ENCODE measurements at places on chromosomes 13 and 19. TPM values are rescaled to one million over a fixed set of nuclear protein-coding genes. Genes with fewer than 3 reads are reported as not detected.

DNA sequence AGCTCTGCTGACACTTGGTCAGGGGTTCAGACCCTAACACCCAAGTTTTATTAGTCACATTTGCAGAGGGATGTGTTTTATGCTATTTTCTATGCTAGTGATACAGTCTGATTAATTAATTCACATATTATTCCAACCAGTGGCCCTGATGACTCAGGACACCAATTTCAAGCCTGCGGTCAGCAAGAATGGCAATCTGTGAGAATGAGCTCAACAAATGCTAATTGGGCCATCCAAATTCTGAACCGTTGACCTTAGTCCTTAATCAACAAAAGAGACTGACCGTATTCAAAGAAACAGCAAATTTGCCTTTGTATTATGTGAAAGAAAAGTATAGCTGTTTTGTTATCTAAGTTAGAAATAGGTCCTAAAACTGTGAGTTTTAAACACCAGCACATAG is 9.6 kb upstream of the KL start:
- H3K4me1 ChIP-seq, result no peaks in the 10 kb centered on the region
- no peak overlapping the region for H3K4me3 ChIP-seq
- no peaks in the 10 kb centered on the region for H3K36me3 ChIP-seq
- H3K27ac ChIP-seq, result no peak overlapping the region
- DNase-seq, result no peak

DNA sequence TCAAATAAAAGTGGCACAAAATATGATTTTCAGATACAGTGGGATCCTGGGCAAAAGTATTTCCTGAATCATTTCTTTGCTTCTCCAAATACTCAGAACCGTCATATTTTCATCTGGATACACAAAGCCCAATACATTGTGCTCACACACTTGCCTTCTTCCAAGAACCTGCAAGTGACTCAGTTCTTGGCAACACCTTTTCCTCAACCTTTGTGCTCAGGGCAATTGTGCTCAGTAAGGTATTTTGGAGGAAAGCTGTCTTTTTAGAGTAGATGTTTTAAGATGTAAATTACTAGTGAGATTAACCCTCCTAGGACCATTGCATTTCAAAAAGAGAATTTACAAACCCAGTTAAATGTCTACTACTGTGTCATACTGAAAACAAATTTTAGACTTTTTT is 233.5 kb downstream of the EFNB2 start:
- H3K4me3 ChIP-seq, result no peak overlapping the region
- H3K27ac ChIP-seq, result no peak overlapping the region
- H3K36me3 ChIP-seq, result no peaks in the 10 kb centered on the region
- DNase-seq, result no peak
- no peaks in the 10 kb centered on the region for H3K4me1 ChIP-seq

DNA sequence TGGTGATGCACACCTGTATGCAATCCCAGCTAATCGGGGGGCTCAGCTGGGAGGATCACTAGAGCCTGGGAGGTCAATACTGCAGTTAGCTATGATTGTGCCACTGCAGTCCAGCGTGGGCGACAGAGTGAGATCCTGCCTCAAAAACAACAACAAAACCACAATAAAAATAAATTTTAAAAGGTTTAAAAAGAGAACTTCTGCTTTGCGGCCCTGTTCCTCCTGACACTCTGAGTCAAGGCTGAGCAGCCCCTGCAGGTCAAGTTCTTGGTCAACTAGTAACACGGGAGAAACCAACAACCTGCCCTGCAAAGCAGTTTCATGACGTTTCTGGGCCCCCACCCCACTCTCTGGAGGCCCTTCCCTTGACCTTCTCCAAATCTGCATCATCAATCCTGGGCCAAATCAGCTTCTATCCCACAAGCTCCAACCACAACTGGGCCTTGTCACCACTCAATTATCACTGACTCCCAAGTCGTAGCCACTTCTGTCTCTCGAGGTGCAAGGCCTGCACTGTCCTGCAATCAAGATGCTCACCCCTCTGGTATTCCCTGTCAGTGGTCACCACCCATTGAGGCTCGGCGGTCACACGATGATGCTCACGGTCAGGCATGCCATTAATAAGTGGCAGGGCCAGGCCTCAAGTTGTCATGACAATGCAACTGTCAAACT is 7.5 kb downstream of the ELAVL1 start:
- H3K36me3 ChIP-seq, result no peaks in the 10 kb centered on the region
- no peak for DNase-seq
- no peaks in the 10 kb centered on the region for H3K27me3 ChIP-seq
- H3K4me1 ChIP-seq, result peaks cover 15% of the 10 kb centered on the region
- H3K4me3 ChIP-seq, result no peak overlapping the region

DNA sequence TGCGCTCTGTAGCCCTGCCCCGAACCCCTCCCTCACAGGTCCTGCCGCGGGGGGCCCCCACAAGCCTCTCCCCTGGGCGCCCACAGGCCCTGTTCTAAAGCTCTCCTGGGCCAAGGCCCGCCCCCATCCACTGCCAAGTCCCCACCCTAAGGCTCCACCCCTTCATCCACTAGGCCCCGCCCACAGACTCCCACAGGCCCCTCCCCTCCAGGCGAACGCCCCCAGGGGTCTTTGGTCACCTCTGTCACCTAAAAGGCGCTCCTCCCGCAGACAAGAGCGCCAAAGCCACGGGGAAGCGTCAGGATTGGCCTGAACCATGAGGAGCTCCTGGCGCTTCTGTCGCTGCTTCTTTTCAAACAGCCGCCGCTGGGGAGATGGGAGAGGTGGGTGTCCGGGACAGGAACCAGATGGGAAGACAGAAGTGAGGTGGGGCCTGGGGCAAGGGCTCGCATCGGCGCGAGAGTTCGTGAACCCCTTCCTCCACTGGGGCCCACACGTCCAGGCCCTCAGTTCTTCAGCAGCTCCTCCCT is 2.3 kb downstream of the TULP2 start:
- peaks cover 6% of the 10 kb centered on the region for H3K4me1 ChIP-seq
- peak overlapping the region; percentile 52 for H3K4me3 ChIP-seq
- no peak for DNase-seq

GRCh38 chr19:7535047-7535997 is at the start of gene PNPLA6:
PNPLA6 (plus strand) TSS chr19:7535717; CDS start chr19:7535789, 72 bp downstream.
- H3K4me1 ChIP-seq, result no peaks in the 10 kb centered on the region
- H3K27me3 ChIP-seq, result no peaks in the 10 kb centered on the region
- peak; percentile 95 for DNase-seq

GRCh38 chr13:109756778-109757177 is 29.6 kb downstream of the IRS2 start:
- H3K4me3 ChIP-seq, result no peak overlapping the region
- no peaks in the 10 kb centered on the region for H3K4me1 ChIP-seq
- peaks cover 11% of the 10 kb centered on the region for H3K36me3 ChIP-seq
- no peak for DNase-seq
- peak overlapping the region; percentile 30 for H3K27ac ChIP-seq

GRCh38 chr19:17389288-17389687 is 4.7 kb downstream of the CCDC194 start:
- DNase-seq, result no peak
- H3K27me3 ChIP-seq, result peaks cover 2% of the 10 kb centered on the region
- no peak overlapping the region for H3K4me3 ChIP-seq
- H3K4me1 ChIP-seq, result no peaks in the 10 kb centered on the region
- no peak overlapping the region for H3K27ac ChIP-seq
- no peaks in the 10 kb centered on the region for H3K36me3 ChIP-seq

- no peak for DNase-seq
- no peaks in the 10 kb centered on the region for H3K36me3 ChIP-seq
- no peak overlapping the region for H3K27ac ChIP-seq
- H3K4me3 ChIP-seq, result no peak overlapping the region
- H3K4me1 ChIP-seq, result no peaks in the 10 kb centered on the region
- H3K27me3 ChIP-seq, result no peaks in the 10 kb centered on the region
Measured at GRCh38 chr19:50500060-50500752, 10.8 kb downstream of the JOSD2 start.

DNA sequence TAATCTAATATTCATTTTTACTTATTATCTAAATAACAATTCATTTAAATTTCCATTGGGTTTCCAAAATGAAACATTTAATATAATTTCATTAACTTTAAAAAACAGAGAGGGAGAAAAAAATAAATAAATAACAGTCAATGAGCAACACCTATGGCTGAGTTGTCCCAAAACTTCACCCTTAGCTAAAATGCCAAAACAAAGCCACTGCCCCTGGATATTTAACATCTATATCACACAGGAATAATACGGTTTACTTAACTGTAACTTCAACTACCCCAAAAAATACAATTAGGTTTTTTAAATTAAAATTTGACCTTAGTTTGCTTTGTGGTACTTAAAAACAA is 541 bp downstream of the ELF1 start:
- peak overlapping the region; percentile 58 for H3K4me3 ChIP-seq
- H3K4me1 ChIP-seq, result peaks cover 13% of the 10 kb centered on the region
- H3K27me3 ChIP-seq, result no peaks in the 10 kb centered on the region
- no peak for DNase-seq
- H3K36me3 ChIP-seq, result no peaks in the 10 kb centered on the region

DNA sequence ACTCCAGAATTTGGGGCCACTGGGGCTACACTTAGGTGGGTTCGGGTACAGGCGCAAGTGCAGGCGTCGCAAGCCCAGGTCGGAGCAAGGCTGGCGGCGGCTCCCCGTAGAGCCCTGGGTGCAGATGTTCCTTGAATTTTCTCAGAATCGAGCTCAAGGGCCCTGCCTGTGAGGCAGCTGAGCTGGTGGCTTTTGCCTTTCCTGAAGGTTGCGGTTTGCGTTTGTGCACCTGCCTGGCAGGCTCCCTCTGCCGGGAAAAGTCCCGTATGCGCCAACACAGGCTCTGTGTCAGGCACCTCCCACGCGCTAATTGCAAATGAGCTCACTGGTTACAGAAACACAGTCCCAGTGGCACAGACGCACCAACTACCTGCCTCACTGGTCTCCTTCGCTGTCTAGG is 5.9 kb downstream of the DOHH start:
- no peaks in the 10 kb centered on the region for H3K36me3 ChIP-seq
- H3K4me1 ChIP-seq, result peaks cover 4% of the 10 kb centered on the region
- no peak for DNase-seq
- H3K27me3 ChIP-seq, result no peaks in the 10 kb centered on the region

SHC2 gene
- total RNA-seq, result 21.8 TPM

Measured in breast epithelium (tissue), 4 donors.